ENCODE measurements at places on chromosomes 3 and 15.

- peak; percentile 43 for DNase-seq
Observed at GRCh38 chr3:46955801-46956259, 20.7 kb downstream of the CCDC12 start.

DNA sequence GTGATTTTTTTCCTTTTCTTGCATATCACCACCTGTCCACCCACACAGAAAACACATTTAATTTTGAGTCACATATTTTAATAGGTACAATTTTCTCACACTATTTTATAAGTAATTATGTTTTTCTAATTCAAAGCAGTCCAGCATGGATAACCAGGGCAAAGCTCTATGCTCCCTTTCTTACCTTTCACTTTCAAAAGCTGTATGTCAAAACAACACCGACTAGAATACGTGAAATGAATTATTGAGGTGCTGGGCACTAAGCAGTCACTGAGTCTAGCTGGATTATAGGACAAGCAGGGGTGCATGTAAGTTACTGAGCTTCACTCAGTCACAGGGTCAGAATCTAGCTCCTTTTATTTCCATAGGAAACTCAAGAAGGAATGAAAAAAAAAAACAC is 60.6 kb downstream of the LSAMP start:
- DNase-seq, result no peak

DNA sequence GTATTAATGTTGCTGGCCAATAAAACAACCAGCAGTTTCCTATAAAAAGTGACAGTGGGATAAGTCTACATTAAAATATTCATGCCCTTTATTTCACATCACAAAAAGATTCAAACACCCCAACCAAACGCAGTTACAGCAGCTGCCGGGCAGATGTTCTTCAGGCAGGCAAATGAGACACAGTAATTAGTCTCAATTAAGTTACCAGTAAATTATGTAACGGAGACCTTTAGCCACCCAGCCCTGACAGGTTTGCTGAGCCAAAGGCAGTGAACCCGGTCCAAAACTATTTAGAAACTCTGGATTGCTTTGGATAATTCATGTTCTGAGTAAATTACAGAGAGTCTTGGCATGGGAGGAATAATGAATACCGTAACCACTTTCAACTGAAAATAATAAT is 289.2 kb upstream of the LYSMD4 start:
- no peak for DNase-seq

DNA sequence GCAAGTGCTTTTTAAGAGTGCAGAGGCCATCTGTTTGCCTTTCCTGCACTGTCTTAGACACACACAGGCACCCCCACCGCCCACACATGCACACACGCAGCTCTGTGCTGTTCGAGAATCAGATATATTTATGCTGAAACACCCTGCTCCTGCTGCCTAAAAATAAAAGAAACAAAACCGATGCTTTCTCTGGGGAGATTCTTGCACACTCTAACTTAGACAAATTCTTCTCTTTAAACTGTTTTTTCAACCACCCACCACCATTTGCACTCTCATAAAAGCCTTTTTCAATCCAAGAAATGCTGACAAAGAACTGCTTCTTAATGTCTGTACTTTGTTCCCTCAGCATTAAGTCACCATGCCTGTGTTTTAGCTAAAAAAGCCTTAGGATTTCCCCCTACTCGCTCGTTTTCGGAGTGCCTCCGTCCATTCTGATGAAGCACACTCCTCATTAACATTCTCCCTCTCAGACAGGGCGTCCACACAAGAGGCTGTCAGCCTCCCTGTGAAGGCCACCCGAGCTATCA is 26.2 kb downstream of the SLC12A8 start:
- no peak for DNase-seq

DNA sequence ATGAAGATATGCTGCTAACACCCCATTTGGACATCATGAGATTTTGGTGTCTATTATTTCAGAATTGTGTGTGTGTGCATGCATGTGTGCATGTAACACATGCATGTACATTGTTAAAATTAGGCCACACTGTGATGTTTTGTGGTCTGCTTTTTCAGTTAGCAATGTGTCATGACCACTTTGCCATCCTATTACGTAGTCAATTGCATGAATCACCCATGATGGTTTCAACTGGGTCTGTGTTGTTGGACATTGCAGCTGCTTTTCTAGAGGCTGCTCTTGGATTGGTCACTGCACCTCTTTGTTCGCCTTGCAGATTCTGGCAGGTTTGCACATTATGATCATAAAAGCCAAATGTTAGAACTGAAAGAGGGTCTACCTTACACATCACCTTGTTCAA is 101.0 kb upstream of the THBS1 start:
- DNase-seq, result no peak

DNA sequence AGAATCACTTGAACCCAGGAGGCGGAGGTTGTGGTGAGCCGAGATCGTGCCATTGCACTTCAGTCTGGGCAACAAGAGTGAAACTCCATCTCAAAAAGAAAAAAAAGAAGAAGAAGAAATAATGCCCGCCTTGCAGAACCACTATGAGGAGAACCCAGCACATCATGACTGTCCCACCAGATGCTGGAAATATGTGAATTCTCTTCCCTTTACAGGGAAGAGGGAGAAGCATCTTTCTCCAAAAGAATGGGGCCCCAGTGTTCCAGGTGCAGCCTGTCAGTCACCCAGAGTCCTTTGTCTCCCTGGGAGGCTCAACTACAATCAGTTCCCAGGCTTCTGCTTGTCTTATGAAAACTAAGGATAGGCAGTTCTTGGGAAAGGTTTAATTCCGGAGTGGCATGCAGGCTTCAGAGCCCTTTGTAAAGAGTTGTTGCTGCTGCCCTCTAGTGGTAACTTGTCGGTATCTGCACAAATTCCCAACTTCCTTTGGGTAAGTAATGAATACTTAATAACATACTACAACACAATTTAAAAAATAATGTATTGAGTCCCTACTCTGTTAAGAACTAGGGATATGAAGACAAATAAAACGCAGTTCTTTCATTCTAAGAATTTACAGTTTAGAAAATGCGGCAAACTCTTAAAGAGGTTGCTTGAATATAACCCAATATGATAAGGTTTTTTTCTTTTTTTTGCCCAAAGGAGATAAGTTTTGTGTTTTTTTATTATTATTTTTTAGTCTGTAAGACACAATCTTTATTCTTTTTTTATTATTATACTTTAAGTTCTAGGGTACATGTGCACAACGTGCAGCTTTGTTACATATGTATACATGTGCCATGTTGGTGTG is 18.6 kb upstream of the TICRR start:
- peak; percentile 47 for DNase-seq

GRCh38 chr3:177353140-177353539 is 155.9 kb upstream of the TBL1XR1 start:
- no peak for DNase-seq

DNA sequence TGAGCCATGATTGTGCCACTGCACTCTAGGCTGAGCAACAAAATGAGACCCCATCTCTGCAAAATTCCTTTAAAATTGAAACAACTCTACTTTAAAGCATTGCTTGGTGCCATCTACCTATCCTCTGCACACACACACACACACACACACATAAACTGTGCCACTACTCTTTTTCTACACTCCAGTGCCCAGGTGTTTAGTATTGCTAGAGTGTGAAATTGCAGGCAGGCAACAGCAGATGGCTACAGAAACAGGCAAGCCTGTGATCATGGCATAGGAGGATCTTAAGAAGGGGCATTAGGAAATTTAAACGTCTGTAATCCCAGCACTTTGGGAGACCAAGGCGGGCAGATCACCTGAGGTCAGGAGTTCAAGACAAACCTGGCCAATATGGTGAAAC is 39.0 kb downstream of the SIDT1 start:
- DNase-seq, result no peak

GRCh38 chr15:51750792-51751696 is at the start of gene TMOD2:
Gene TMOD2 (plus strand): TSS chr15:51751597. CDS start chr15:51766442, 14,845 bp downstream.
- DNase-seq, result peak; percentile 53

GRCh38 chr3:11126653-11127052 is 27.6 kb upstream of the HRH1 start:
- DNase-seq, result no peak

DNA sequence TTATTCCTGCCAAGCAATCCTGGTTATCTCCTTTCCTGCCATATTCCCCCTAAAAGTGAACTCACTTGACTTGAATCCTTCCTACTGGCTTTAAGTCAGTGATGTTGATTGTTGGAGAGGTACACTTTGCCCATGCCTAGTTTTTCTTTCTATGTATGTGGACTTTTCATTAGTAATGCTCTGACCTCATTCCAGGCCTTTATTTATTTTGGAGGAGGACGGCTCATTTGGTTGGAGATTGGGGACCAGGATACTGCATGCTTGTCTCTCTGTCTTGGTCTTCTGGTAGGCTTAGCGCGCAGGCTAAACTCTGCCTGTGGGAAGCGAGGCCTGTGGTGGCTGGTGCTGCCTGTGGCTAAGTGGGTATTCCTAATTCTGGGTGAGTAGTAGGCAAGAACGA is 29.1 kb upstream of the MTMR10 start:
- DNase-seq, result no peak

DNA sequence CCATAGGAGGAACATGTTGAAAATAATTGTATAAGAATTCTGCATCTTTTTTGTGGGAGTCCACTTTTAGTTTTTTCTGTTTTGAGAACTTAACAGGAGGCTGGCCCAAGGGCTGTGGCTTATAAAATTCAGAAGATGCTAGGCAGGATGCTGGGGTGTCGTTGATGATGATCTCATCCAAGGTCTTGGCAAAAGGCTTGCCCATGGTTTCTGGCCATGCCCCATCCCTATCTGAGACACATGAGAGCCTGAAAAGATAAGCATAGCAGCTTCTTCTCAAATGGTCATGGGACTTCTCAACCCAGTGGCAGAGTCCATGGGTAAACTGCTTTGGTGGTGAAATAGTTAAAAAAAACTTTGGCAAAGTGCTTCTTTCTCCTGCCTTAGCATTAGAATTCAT is 35.2 kb downstream of the CMSS1 start:
- no peak for DNase-seq

GRCh38 chr3:100898681-100899080 is 94.5 kb downstream of the ABI3BP start:
- no peak for DNase-seq

GRCh38 chr3:89059211-89059925 is 48.1 kb upstream of the EPHA3 start:
- no peak for DNase-seq

GRCh38 chr15:89472785-89473256 is 23.6 kb downstream of the RHCG start:
- peak; percentile 11 for DNase-seq

- DNase-seq, result no peak
Observed at GRCh38 chr3:172709774-172710663, 848 bp downstream of the NCEH1 start.

GRCh38 chr15:31265871-31266711 is 60.5 kb upstream of the KLF13 start:
- DNase-seq, result peak; percentile 79

DNA sequence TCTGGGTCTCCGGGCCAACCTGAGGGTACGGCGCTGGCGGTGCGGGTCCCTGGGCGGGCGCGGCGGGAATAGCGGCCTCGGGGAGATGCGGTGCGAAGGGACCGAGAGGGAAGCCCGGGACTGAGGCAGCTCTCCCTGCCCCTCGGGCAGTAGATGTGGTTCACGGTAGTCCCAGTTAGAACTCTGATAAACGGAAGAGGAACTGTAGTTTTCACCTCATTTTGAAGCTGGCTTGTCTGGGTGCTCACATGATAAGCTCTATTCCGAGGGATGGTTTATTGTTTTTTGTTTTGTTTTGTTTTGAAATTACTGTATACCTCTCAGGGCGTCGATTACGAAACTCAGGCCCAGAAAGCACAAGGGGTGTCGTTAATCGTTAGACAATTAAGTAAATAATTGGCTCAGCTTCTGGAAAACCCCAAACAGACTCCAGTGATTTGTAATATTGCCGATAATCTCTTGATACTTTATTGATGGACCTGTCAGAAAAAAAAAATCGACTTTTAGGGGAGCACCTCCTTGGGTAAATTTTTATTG is 413 bp downstream of the NUSAP1 start:
- DNase-seq, result peak; percentile 52

- no peak for DNase-seq
Observed at GRCh38 chr15:26438718-26439117, 334.1 kb downstream of the GABRB3 start.

- DNase-seq, result no peak
Observed at GRCh38 chr15:58934521-58934920, 1.0 kb upstream of the SLTM start.

- DNase-seq, result no peak
Observed at GRCh38 chr3:74281705-74282104, 332.8 kb downstream of the CNTN3 start.

GRCh38 chr3:187919048-187919447 is 173.8 kb upstream of the BCL6 start:
- peak; percentile 71 for DNase-seq

DNA sequence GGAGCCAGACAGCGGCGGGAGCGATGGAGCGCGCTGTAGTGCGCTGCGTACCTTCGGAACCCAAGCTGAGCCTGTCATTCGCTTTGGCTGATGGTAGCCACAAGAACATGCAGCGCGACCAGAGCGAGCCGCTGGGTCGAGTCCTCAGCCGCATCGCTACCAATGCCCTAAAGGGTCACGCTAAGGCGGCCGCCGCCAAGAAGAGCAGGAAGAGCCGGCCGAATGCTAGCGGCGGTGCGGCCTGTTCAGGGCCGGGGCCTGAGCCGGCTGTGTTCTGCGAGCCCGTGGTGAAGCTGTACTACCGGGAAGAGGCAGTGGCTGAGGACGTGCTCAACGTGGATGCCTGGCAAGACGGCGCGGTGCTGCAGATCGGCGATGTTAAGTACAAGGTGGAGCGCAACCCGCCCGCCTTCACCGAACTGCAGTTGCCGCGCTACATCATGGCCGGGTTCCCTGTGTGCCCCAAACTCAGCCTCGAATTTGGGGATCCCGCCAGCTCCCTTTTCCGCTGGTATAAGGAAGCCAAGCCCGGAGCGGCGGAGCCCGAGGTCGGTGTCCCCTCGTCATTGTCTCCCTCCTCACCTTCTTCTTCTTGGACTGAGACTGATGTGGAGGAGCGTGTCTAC is 498 bp downstream of the PDE12 start:
- DNase-seq, result no peak

- no peak for DNase-seq
Observed at GRCh38 chr15:82051664-82052063, 5.8 kb upstream of the MEX3B start.

DNA sequence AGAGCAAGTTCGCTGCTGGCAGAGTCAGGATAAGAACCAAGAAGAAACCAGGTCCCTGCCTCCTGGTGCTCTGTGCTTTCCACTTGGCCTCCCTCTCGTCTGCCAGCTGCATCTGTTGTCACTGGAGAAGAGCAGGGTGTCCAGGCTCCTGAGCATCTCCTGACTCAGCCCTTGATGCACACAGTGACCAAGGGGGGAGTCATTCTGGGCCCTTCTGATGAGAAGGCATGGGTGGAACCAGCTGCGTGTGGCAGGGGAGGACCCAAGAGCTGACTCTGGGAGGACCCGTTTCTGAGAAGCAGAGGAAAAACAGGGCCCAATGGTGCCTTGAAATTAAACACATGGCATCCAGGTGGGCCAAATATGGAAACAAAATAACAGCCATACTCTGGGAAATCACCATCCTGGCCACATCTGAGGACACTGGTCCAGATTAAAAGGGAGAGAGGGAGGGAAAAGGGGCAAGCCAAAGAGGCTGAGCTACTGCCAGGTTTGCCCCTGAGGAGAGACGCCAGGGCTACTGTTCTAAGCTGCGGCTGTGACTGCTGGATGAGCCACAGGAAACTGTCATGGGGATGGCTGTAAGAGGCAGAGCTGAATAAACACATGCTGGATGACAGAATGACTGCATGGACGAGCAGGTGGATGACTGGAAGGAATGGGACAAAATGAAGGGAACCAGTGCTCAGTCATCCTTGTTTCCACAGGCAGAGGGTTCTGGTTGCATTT is 58.1 kb upstream of the CA12 start:
- DNase-seq, result no peak

GRCh38 chr15:33395321-33395720 is 84.6 kb downstream of the RYR3 start:
- DNase-seq, result no peak
